ENCODE measurements at places on chromosomes 13 and 19.

DNA sequence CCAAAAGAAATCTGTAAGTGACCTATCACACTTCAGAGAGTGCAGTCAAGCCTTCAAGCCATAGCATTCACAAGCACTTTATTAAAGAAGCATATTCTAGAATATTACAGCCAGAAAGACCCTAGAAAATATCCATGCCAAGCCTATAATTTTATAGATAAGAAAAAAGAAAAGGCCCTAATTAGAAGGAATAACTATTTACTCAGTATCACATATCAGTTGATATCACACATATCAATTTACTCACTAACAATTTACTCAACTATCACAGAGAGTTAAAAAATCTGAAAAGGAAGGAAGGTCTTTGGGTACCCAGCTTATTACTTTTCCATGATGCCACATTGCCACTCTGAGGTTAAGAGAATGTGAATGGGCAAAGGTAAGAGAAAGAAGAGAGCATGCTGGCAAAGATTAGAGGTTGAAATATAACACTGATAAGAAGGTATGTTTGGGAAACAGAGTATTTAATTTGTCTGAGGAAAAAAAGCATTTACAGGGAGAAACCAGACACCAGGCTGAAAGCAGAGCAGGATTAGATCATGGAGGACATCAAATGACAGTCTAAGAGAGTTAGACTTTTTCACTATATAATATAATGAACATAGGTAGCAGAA is 186.2 kb downstream of the VWA8 start:
- H3K36me3 ChIP-seq, result peaks cover 24% of the 10 kb centered on the region
- DNase-seq, result no peak
- no peak overlapping the region for H3K27ac ChIP-seq

DNA sequence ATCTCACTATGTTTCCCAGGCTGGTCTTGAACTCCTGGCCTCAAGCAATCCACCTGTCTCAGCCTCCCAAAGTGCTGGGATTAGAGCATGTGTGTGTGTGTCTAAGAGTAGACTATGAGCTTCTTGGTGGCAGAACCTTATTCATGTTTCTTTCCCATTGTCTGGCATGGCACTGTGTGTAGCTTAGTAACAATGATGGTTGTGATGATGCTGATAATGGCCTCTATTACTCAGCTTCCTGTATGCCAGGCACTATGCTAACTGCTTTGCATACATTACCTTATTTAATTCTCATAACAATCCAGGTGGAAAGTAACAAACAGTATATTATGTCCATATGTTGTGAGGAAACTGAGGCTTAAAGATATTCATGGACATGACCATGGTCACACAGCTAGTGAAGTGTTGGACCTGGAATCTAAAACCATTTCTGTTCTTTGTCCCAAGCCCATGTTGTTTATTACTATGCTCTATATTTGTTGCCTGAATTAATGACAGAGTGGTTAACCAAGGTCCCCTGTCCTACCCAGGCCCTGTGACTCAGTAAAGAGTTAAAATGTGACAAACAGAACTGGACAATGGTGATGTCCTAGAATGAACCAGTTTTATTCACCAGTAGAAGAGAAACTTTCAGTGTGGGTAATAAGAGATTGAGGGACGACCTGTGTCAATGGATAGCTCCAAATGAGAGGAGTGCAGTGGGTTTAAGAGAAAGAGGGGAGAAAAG is 109.6 kb downstream of the KLF5 start:
- DNase-seq, result no peak
- H3K27me3 ChIP-seq, result peaks cover 3% of the 10 kb centered on the region
- no peak overlapping the region for H3K27ac ChIP-seq
- H3K4me1 ChIP-seq, result peaks cover 2% of the 10 kb centered on the region

DNA sequence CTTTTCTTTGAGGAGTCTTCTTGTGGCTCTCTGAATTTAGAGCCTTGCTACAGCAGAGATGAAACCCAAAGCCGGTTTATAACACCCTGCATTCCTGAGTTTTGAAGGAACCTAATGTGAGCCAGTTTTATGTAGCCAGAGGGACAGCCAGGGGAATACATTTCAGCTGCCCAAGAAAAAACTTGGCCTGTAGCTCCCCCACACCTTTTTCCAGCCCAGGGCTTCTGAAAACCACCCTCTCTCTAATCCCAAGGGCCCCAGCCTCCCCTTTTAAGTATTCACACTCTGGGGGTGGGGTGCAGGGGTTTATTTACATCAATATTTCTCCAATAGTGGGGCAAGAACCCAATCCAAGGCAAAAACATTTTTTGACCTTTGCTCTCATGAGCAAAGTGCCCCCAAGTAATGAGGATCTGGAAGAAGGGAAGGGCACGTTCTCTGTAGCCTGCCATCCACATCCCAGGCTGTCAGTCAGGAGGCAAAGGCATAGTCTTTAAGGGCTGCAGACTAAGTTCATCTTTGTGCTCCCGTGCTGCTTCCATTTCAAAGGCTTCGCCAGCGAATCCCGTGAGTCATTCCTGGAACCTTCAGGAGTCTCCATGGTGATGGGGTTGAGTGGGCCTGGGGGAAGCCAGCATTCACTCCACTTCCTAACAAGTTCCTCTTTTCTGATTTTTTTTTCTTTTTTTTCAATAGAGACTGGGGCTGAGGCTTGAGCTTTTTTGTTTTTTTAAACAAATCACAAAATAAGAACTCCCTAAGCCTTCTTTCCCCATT is 33.2 kb upstream of the MEDAG start:
- DNase-seq, result no peak
- peaks cover 11% of the 10 kb centered on the region for H3K27me3 ChIP-seq
- peaks cover 15% of the 10 kb centered on the region for H3K4me1 ChIP-seq
- no peaks in the 10 kb centered on the region for H3K36me3 ChIP-seq
- H3K27ac ChIP-seq, result no peak overlapping the region

- H3K4me1 ChIP-seq, result no peaks in the 10 kb centered on the region
- H3K27ac ChIP-seq, result no peak overlapping the region
- no peaks in the 10 kb centered on the region for H3K27me3 ChIP-seq
- no peak overlapping the region for H3K4me3 ChIP-seq
Measured at GRCh38 chr13:96781141-96781540, 213.1 kb downstream of the OXGR1 start.

DNA sequence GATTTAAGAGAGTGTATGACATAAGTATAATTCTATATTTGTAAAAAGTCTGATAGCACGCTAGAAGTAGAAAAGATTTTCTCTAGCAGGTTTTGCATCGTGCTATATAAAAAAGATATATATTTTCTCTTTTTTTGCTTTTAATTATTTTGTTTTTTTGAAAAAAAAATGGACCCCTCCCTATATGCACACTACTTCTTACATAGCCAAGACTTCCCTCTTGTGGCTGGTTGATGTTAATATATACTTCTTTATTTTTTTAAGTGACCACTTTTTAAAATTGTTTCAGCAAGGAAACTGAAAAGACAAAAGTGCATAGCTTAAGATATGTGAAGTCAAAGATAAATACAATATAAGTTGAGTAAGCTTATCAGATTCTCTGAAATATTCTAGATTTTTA is 1202.8 kb downstream of the DIAPH3 start:
- DNase-seq, result no peak
- H3K27me3 ChIP-seq, result no peaks in the 10 kb centered on the region
- peaks cover 2% of the 10 kb centered on the region for H3K4me1 ChIP-seq

- no peaks in the 10 kb centered on the region for H3K36me3 ChIP-seq
- no peak overlapping the region for H3K4me3 ChIP-seq
- H3K4me1 ChIP-seq, result no peaks in the 10 kb centered on the region
- no peak for DNase-seq
- H3K27me3 ChIP-seq, result no peaks in the 10 kb centered on the region
Measured at GRCh38 chr19:29326351-29326750, 113.4 kb upstream of the UQCRFS1 start.

- H3K4me1 ChIP-seq, result no peaks in the 10 kb centered on the region
- DNase-seq, result no peak
- H3K27ac ChIP-seq, result no peak overlapping the region
- H3K27me3 ChIP-seq, result peaks cover 6% of the 10 kb centered on the region
- H3K36me3 ChIP-seq, result no peaks in the 10 kb centered on the region
Measured at GRCh38 chr13:43545317-43545874, 241.4 kb downstream of the ENOX1 start.

DNA sequence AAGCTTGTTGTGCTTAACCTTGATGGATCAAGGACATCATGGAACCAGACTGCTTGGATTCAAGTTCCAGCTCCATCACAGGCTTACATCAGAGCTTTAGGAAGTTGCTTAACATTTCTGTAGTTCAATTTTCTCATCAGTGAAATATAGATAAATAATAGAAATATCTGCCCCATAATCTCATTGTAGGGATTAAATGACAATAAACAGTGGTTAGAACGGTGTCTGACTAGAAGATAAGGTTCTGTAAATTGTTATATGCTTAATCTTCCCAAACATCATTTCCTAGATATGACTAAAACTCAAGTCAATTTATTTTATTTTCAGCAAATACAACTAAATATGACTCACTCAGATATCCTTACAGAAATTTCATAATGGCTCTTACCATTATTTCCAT is 83.5 kb downstream of the SLITRK1 start:
- no peak overlapping the region for H3K27ac ChIP-seq
- H3K36me3 ChIP-seq, result no peaks in the 10 kb centered on the region
- H3K27me3 ChIP-seq, result no peaks in the 10 kb centered on the region
- H3K4me1 ChIP-seq, result no peaks in the 10 kb centered on the region

DNA sequence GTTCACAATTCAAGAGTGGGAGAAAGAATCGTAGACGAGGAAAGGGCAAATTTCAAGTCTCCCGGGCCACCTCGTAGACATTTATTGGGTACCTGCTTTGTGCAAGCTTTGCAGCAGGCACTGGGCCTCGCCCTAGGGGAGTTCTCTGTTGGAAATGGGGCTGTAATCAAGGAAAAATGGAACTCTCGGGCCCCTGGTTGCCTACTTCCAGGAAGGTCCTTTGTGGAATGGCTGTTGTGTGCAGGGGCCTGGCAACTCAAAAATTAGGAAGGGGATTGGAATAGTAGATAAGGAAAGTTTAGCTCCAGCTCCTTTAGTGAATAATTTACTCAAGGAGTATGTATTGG is 612 bp downstream of the ZNF526 start:
- H3K36me3 ChIP-seq, result peaks cover 35% of the 10 kb centered on the region
- H3K4me1 ChIP-seq, result peaks cover 48% of the 10 kb centered on the region
- H3K4me3 ChIP-seq, result peak overlapping the region; percentile 99

DNA sequence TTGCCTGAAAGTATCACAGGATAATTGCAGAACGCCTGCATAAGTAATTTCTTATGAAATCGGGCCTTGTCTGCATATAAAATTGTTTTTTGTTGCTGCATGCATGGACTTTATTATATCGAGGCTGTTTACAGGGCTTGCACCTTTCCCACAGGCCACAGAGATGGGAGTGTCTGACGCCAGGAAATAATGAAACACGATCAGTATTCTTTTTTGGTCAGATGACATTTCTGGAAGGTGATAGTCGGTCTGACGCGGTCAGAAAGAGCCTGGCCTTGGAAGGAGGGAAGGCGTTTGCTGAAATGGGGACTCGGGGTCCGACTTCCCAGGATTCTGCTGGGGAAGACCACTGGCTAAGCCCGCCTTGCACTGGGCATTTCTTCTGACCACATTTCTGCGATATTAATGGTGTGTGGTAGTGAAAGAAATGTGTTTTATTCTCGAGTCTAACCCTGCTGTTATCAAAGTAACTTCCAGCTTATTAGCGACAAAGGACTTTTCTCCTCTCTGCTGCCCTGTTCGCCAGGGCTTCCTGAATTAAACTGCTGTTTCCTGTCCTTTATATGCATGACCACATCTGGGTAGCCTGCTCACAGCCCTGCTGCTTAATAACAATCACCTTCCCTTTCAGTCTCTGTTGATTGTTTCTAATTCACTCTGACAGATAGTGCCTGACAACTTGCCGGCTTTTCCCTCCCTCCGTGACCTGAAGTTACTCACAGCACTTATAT is 11.6 kb upstream of the ZNF536 start:
- no peak overlapping the region for H3K4me3 ChIP-seq
- no peaks in the 10 kb centered on the region for H3K36me3 ChIP-seq
- no peak for DNase-seq
- no peaks in the 10 kb centered on the region for H3K4me1 ChIP-seq
- H3K27ac ChIP-seq, result no peak overlapping the region

DNA sequence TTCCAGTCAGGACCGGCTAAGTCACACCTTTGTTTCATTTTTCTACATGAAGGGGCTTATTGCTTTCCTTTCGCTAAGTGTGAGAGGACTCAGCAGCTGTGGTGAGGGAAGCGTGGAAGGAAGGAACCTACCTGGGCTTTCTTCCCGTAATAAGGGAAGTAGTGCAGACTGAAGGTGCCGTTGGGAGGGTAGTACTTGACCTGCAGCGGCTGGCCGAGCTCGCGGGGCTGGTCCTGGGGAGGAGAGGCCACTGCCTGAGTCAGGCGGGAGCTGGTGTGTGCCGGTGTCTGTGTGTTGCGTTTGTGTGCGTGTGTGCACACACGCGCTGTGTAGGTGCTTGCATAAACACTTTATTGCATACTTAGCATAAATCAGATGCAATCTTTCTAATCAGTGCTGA is 7.7 kb downstream of the ATP4B start:
- H3K4me3 ChIP-seq, result no peak overlapping the region
- no peak for DNase-seq
- no peak overlapping the region for H3K27ac ChIP-seq
- H3K36me3 ChIP-seq, result no peaks in the 10 kb centered on the region
- no peaks in the 10 kb centered on the region for H3K27me3 ChIP-seq
- peaks cover 16% of the 10 kb centered on the region for H3K4me1 ChIP-seq
